ENCODE measurements at places on chromosomes 5 and 9. TPM values are rescaled to one million over a fixed set of nuclear protein-coding genes. Genes with fewer than 3 reads are reported as not detected.

CCNI2 gene
- 4.2 TPM for total RNA-seq

DNA sequence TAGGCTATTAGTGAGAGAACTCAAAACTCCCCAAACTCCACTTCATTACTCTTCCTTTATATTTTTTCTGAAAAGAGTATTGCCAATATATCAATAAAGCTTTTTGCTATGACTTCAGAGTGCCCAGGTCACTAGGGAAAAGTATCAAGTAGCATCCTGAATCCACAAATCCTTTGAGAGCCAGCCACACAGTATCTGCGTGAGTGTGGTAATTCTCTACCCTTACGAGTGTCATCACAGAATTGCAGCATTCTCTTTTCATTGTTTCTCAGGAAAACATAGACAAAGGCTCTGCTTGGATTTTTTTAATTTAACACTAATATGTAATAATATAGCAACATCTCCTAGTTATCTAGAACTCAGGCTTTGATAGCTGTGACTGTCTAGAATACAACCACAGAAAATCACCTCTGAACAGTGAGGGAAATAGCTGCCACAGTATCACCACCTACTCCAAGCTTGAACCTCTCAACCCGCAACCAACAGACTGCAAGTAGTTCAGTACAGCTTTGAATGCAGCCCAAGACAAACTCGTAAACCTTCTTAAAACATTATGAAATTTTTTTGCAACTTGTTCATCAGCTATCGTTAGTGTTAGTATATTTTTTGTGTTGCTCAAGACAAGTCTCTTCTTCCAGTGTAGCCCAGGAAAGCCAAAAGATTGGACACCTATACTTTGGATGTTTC, 79.3 kb upstream of the CCDC152 start:
- H3K36me3 ChIP-seq, result no peaks in the 10 kb centered on the region
- no peak overlapping the region for H3K4me3 ChIP-seq
- no peaks in the 10 kb centered on the region for H3K4me1 ChIP-seq
- no peak for DNase-seq
- H3K27ac ChIP-seq, result no peak overlapping the region

- no peaks in the 10 kb centered on the region for H3K27me3 ChIP-seq
- peak overlapping the region; percentile 83 for H3K27ac ChIP-seq
- H3K4me3 ChIP-seq, result no peak overlapping the region
- peaks cover 2% of the 10 kb centered on the region for H3K36me3 ChIP-seq
- peak; percentile 76 for DNase-seq
Measured at GRCh38 chr5:151202381-151203139, 21.3 kb downstream of the CCDC69 start.

DNA sequence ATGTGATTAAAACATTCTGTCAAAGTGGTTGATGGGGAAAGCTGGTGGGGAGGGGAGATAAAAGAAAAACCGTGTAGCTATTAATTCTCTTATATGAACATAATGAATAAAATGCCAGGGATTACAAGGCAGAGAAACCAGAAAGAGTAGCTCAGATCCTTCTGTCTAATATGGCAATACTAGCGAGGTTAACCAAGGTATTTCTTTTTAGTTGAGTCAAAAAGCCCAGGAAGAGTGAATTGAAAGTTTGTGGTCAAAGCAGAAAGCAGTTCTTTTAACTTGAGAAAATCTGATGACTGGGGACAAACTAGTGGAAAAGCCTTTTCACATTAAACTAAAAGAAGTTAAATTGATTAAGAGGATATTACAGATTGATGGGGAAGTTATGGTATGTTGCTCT, 76.0 kb downstream of the ERBIN start:
- H3K4me3 ChIP-seq, result no peak overlapping the region
- DNase-seq, result no peak
- H3K27ac ChIP-seq, result no peak overlapping the region
- H3K36me3 ChIP-seq, result peaks cover 44% of the 10 kb centered on the region
- no peaks in the 10 kb centered on the region for H3K27me3 ChIP-seq

DNA sequence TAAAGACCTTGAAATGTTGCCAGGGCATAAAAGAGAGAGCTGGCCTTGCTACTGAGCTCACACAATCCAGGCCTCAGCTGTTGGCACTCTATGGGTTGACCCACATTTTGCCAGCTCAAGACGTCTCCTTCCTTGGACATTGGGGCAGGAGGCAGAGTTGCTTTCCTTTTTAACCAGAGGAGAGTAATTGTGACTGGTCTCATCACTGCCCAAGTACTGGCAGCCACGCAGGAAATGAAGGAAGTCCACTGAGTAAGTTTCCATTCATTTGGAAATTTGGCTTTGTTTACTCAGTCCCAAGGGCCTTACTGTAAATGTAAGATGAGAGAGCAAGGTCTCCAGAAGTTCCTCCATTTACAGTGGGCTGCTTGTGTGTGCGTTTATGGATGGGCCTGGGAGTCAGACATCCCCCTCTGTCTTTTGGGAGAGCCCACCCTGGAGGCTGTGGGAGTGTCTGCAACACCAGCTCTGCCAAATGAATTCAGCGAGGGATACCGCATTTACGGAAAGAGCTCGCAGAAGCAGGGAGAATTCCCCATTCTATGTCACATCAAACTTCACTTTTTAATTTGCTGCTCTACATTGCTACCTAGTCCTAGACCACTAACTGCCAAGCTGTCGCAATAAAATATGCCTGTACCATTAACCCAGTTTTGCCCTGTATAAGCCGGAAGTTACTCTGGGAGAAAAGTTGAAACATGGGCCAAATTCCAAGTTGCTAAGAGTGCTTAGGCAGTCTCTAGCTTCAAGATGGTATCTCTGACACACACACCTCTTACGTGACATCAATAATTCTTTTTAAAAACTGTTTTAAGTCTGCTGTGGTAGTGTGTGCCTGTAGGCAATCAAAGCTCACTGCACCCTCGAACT, 24.5 kb upstream of the PDZD2 start:
- DNase-seq, result no peak
- no peak overlapping the region for H3K27ac ChIP-seq
- no peaks in the 10 kb centered on the region for H3K36me3 ChIP-seq

NIPAL4 gene
- 2.5 TPM for total RNA-seq

GRCh38 chr9:131033269-131034224, 24.6 kb downstream of the LAMC3 start:
- H3K36me3 ChIP-seq, result no peaks in the 10 kb centered on the region
- no peak overlapping the region for H3K4me3 ChIP-seq

DNA sequence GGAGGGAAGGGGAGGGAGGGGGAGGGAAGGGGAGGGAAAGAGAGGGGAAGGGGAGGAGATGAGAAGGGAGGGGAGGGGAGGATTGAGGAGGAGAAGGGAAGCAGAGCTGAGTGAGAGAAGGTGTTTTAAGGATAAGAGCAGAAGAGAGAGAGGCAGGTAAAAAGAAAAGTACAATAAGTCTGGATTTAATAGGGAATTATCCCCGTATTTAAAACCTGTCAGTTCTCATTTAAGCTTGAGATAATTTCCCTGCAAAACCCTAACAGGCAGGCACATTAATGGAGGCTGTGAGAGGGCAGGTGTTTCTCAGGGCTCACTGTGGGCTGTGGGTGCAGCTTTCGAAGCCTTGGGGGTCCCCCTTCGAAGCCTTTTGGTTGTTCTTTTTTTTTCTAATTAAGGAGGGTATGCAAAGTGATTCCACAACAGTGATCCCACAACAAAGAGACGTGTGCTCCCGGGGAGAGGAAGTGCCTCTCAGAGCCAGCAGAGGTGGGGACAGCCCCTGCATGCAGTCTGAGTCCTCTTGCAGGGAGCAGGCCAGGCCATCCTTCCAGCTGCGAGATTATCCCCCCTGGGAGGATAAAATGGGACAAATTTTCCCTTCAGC, 317.9 kb upstream of the IRX1 start:
- H3K36me3 ChIP-seq, result no peaks in the 10 kb centered on the region
- no peaks in the 10 kb centered on the region for H3K27me3 ChIP-seq
- no peak for DNase-seq
- H3K4me1 ChIP-seq, result no peaks in the 10 kb centered on the region

CDH9 gene
- total RNA-seq, result not detected

GRCh38 chr9:136110082-136111061, 8.3 kb downstream of the TMEM250 start:
- peaks cover 84% of the 10 kb centered on the region for H3K4me1 ChIP-seq
- peak overlapping the region; percentile 80 for H3K4me3 ChIP-seq
- DNase-seq, result peak; percentile 70
- H3K27me3 ChIP-seq, result no peaks in the 10 kb centered on the region
- H3K27ac ChIP-seq, result peak overlapping the region; percentile 96
- H3K36me3 ChIP-seq, result peaks cover 1% of the 10 kb centered on the region

All from activated CD4-positive, alpha-beta memory T cell treated with anti-CD3 and anti-CD28 coated beads for 36 hours (primary cell).